ENCODE measurements at places on chromosomes 12 and 14. TPM values are rescaled to one million over a fixed set of nuclear protein-coding genes. Genes with fewer than 3 reads are reported as not detected.

DNA sequence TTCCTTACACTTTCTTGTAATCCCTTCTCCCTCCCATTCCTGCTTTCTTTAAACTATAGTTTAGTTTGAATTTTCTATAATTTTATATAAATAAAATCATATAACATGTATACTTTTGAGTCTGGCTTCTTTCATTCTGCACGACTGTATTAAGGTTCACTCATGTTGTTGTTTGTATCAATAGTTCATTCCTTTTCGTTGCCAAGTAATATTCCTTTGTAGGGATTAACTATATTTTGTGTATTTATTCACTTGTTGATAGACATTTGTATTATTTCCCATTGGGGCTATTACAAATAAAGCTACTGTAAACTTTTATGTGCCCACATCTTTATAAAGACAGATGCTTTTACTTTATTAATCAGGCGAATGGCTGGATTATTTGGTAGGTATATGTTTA lies 39.4 kb upstream of the TBC1D15 start:
- DNase-seq = no peak

GRCh38 chr12:93403988-93404803 lies 26.5 kb downstream of the NUDT4 start:
- no peak for DNase-seq

DNA sequence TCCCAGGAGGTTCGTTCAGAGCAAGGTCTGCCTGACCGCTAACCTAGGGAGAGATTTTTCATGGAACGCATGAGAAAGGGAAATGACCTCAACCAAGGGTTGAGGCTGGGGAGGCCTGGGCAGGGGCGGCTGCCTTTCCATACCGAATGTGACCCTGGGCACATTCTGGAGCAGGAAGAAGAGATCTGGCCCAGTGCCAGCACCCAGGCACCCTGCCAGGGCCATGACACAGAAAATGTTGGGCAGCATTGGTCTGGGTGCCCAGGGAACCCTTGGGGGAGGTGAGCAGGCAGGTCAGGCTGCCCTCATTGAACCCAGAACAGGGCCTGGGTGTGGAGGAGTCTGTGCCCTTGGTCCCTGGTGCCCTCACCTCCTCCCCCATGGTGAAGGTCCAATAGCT lies 106.8 kb downstream of the CALM1 start:
- DNase-seq = no peak

GRCh38 chr12:94879542-94879941 lies 124.0 kb downstream of the NDUFA12 start:
- DNase-seq = peak; percentile 49

Gene CDKN1B
- total RNA-seq = 78.2 TPM

All from lung microvascular endothelial cell (primary cell).